ENCODE measurements at places on chromosomes 3 and 15.

GRCh38 chr15:47959617-47960413 lies 161.0 kb upstream of the SLC24A5 start:
- DNase-seq = no peak

- DNase-seq = peak; percentile 15
Measured at GRCh38 chr3:48367201-48367600, 4.8 kb upstream of the FBXW12 start.

- no peak for DNase-seq
Measured at GRCh38 chr15:39265261-39265660, 315.6 kb upstream of the THBS1 start.

DNA sequence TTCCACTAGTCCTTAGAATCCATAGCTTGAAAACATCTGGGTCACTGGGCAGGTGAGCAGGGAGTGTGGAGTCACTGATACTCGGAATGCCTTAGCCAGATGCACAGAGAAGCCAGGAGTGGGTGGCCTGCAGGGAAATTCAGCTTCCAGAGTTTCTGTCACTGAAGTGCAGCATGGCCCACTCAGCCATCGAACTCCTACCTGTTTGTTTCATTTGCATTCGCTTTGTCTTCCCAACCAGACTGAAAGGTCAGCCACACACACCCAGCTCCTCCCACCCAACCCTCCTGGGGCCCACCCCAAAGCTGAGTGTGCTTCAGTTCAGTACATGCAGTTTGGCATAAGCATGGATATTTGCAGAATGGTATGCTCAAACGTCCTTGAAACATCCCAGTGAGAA lies 124.5 kb upstream of the ATP10A start:
- DNase-seq = peak; percentile 4

DNA sequence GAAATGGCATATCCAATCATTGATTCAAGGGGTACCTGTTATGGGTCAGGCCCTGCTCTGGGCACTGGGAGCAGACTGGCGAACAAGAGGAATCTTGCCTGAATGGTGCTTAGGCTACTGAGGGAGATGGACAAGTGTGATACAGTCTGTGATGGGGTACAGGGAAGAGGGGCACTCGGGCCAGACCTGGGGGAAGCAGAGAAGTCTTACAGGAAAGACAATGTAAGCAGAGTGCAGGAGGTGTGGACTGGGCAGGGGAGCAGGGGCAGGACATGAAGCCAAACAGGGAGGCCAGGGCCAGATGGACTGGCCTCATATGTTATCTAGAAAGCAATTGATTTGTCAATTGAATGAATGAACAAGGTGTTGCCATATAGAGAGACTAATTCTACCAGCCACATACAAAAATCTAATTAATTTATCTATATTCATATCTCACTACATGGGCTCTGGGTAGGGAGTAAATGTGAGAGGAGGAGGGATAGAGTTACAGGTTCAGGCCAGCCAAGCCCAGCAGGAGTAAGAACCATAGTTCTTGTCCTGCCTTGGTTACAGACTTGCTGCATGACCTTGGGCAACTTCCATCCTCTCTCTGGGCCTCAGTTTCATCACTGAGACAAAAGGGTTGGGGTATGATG lies 3.6 kb upstream of the IGDCC4 start:
- no peak for DNase-seq

GRCh38 chr3:13333236-13333897 lies 86.8 kb downstream of the NUP210 start:
- DNase-seq = no peak

DNA sequence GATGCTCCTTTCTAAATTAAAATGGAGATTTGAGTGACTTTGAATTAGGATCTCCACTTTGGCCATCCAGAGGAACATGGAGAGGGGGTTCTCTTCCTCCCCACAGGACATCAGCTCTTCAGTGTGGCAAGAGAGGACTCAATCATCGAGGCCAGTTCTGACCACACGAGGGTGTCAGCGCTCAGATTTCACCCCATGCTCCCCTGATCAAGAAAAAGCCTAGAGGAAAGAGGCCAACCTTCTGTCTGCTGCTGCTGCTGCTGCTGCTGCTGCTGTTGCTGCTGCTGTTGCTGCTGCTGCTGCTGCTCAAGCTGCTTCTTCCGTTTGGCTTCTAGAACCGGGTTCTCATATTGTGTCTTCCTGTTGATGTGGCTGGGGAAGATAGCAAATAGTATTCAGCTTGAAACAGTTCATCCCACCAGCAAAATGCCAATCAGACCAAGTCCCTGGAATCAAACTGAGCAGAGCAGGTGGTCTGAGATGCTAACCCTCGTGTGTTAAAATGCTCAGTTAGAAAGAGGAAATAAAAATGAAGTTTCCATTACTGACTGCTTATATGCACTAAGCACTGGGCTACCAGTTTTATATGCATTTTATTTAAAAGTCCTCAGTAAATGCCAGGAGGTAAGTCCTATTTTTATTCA lies 599.0 kb downstream of the MAGI1 start:
- DNase-seq = peak; percentile 92

DNA sequence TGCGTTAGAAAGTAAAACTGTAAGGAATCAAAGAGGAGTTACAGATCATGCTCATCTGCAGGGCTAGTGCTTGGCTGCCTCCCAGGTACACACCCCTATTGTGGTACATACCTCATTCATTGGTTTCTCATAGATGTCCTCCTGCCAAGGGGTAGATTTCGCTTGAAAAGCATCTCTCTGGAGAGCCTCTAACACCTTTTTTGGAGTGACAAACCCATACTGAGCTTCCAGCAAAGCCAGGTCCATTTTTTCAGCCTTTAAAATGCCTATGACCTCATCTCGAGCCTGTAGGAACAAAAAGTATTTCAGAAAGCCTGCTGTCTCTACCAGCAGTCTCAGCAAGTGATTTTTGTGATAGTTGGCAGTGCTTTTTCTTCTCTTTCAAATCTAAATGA lies 112.1 kb downstream of the CMSS1 start:
- no peak for DNase-seq

- DNase-seq = no peak
Measured at GRCh38 chr3:42960282-42960681, 18.8 kb upstream of the GASK1A start.

GRCh38 chr3:113454057-113454456 lies 12.8 kb upstream of the CFAP44 start:
- no peak for DNase-seq

GRCh38 chr15:82536409-82537350 lies 3.6 kb downstream of the RPS17 start:
- DNase-seq = no peak

DNA sequence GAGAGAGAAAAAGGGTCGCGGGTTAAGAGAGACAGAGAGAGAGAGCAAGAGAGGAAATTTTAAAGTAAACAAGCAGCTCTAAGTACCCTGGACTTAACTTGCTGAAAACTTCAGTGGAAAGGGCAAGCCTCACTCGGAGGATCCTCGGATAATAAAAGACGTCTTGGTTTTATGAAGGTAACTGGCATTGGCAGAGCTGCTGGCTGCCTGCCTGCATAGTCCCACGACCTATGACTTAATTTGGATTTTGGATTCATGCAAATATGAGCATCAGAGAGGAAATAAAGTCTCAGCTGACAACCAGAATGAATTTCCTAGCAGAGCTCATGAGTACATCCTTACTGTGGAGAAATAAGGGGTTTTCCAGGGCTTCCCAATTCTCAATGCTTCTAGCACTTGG lies 95.1 kb upstream of the PDZRN3 start:
- DNase-seq = peak; percentile 18

GRCh38 chr3:31035681-31036080 lies 141.2 kb upstream of the GADL1 start:
- DNase-seq = no peak

- DNase-seq = no peak
Measured at GRCh38 chr3:126170073-126170777, 10.2 kb downstream of the ALDH1L1 start.

DNA sequence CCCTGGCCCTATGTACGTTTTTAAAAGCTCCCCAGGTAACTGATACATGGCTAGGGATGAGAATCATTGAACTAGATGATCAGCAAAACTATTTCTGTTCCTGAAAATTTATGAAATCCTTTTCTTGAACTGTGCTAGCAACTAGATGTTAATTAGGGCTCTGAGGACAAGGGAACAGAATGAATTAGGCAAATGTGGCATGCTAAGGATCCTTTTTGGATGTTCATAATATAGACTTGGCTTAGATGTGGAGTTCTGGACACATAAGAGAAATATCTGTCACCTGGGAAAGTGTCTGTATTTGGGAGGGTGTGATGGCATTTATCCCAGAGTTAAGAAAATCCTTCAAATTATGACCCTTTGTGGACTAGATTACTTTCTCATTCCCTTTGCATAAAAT lies 71.2 kb downstream of the RSRC1 start:
- no peak for DNase-seq

DNA sequence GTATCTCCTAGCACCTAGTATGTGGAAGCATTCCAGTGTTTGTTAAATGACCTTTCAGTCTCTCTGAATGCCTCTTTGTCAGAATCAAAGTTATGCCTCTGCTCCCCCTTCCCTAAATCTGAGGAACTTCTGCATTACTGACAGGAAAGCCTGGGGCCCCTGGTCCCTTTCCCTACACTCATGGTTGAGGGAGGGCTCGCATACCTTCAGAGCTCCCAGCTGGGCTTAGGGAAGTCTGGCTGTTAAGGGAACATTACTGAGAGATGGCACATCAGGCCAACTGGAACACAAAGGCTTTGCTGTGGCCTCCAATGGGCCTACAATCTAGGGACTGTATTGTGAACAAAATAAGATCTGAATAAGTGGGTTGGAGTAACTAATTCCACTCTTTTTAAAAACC lies 10.3 kb downstream of the PKM start:
- no peak for DNase-seq

DNA sequence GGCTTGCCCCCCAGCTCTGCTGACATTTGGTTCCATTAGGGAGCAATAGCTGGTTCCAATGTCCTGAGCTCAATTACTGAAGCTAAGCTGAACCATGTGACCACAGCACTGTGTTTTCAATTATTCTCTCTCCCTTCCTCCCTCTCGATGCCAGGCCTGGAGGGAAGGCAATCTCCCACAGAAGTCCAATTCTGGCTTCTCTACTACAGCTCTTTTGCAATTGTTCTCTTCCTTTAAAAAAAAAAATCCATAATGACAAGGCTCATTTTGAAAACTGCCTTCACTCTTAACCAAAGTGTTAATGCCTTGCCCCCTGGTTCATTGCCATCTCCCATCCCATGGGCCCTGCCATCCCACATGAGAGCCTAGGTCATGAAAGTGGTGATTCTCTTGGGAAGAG lies 24.8 kb downstream of the IL16 start:
- DNase-seq = no peak

DNA sequence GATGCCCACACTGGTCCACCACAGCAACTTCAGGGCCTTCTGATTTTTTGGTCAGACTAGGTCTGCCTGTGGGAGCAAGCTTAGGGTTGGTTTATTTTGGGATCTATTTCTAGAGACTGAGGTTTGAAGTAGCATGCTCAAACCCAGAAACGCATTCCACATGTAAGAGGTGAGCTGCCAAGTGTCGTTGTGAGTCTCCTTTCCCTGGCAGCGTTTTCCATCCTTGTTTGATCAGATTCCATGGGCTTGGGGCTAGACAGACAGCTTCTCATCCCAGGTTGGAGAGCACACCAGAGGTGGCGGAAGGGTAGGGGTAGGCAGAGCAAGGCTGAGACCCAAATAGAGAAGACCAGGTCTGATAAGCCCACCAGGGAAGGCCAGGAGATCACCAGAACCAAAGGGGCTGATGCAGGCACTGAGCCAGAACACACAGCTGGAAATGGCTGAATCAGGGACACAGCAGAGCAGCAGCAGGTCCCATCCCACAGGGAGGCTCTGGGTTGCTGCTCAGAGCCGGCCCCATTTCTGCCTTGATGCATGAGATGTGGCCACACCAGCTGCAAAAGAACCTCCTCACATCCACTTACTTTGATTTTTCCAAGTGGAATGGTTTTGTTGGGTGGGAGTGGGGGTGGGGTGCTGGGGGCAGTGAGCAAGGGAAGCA lies 186.8 kb downstream of the THSD4 start:
- DNase-seq = no peak

- peak; percentile 66 for DNase-seq
Measured at GRCh38 chr3:150545419-150546225, 674 bp downstream of the SERP1 start.

DNA sequence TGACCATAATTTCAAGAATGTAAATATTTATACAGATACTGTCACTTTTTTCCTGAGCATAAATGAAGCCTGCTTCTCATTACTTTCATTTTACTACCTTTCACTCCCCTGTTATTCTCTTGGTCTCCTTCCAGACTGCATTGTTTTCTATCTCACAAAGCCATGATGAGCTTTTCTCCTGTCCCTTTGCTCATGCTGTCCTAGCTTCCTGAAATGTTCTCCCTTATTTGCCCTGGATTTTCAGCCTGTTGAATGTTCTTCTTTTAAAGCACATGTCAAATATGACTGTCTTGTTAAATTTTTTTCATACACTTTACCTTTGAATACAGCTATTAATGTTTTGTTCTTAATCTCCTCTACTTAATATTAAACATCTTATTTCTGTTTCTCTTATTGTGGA lies 31.7 kb downstream of the ATP11B start:
- no peak for DNase-seq

- DNase-seq = no peak
Measured at GRCh38 chr3:127551178-127551577, 39.4 kb downstream of the TPRA1 start.

DNA sequence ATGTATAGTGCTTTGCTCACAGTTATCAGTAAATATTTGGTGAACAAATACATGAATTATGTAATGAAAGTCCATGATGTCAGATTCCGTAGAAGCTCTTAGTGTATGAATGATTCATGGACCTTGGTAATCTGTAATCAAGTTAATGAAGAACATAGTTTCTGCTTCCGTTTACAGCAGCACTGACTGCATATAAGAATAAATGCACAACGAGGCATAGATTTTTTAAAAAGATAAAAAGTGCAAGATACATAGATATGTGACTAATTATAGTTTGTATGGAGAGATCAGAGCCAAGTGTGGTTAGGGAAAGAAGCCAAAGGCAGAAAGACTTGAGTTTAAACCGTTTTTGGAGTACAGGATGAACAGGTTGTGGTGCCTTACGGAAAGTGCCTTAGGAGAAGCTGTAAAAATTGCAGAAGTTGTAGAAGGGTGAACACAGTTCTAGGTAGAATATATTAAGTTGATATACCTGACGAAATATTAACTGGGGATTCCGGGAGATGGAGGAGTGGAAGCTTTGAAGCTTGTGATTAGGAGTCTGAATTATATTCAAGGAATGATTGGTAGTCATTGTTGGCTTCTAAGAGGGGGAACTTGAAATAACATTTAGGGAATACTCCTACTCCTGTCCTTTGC lies 293.1 kb downstream of the NLGN1 start:
- DNase-seq = no peak

GRCh38 chr3:151818361-151818760 lies 4.4 kb downstream of the AADAC start:
- DNase-seq = no peak

DNA sequence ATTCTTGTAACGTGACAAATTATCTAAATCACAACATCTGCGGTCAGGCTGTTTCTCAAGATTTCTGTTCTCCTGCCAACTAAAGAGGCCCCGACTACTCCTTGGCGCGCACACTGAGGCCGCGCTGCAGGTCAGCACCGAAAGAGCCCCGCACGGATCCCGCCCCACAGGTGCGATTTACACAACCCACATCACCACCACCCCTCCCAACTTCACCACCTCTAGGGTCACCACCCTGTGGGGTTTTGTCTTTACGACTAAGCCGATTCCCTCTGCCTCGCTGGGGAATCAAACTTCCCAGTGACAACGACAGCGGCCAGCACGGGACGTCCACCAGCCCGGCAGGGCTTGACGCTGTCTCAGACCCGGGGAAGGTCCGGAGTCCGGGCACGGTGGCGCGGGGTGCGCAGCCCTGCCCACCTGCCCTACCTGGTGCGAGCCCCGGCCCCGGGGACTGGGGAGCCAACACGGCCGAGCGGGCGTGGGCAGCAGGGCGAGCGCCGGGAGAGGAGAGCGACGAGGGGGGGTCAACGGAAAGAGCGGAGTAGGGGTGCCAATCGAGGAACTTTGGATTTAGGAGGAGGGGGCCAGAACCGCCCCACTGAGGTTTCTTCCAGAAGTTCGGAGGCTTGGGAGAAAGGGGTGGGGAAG lies 764 bp downstream of the UACA start:
- DNase-seq = peak; percentile 75
